Skeletal muscle cell (primary cell): ENCODE measurements at places on chromosomes 3 and 15.
A peak's percentile ranks its signal among the peaks of the same experiment; 100 is the strongest.

GRCh38 chr3:50090984-50091383 is 2.3 kb downstream of the RBM5 start:
- no peak for DNase-seq

DNA sequence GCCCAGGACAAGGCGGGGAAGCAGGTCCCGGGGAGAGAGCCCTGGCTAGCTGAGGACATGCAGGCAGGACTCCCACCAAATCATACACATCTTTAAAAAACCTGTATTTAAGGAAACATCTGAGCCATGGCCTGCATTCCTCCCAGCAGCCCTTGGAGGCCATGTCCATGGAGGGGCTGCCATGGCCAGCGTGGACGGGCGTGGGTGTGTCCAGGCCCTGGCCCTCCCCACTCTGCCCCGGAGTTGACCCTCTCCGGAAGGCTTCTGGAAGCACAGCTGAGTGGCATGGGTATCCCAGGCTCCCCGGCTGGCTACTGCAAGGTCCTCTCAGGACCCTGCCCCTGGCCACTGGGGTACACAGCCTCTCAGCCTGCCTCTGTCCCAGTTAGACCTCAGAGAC is 149.8 kb downstream of the NSMCE3 start:
- no peak for DNase-seq

GRCh38 chr3:45145223-45145622 is 955 bp downstream of the CDCP1 start:
- DNase-seq = no peak

DNA sequence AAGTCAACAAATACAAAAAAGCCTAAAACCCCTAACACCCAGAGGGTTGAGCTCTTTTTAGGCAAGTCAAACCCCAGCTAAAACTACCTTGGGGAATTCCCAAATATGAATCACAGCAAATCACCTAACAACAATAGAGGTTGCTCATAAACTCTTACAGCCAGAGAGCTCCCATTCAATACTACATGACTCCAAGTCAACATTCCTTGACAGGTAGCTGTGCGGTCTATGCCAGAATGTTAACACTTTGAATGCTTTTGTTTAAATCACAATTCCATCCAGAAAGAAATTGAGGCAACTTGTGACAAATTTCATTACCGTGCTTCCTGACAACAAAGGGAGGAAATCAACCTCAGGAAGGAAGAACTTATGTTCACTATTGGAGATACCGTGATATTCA is 7.5 kb upstream of the UACA start:
- DNase-seq = no peak

DNA sequence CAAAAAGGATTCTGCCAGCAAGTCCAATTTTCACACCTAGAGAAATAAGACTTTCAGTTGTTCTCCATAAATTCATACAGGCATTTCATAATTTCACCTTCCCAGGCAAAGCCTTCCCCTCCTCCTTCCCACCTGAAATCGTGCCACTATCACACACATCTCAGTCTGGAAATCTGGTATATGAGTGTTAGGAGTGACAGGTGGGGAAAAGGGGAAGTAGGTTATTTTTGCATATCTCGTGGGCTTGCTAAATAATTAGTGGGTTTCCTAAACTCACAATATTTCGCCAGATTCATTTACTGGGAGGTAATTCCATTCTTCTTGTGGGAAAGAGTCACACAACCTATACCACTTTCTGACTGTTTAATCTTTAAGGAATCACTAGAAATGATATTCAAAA is 7.4 kb downstream of the ALDH1A2 start:
- no peak for DNase-seq

- no peak for DNase-seq
Measured at GRCh38 chr3:33016846-33017405, 65.5 kb downstream of the CCR4 start.

DNA sequence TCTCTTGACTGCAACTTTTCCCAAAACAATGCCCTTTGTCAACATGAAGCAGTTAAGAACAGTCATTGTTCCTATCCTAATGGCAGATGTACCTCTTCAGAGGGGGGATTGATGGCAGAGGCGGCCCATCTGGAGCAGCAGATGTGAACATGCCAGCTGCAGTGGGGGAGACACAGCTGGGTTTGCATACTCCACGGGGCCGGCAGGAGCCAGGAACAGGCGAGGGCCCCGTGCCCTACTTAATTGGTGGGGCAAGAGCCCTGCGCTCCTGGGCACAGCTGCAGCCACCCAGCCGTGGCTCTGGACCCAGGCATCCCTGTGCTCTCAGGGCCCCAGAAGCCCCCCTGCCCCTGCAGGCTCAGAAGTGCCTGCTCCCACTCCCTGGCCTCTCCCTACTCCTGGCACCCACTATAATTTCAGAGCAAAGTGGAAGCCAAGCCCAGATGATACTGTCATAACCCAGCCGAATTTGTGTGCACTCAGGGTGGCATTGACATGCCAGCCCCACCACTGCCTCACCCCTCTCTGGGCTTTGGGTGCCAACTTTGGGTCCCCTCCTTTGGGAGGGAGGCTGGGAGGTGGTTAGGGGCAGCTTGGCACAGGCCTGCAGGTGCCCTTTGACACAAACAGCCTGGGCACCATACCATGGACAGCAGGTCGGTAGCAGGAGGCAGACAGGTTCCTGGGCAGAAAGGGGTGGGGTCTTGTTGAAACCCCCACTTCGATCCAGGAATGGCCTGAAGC is 34.6 kb downstream of the ROPN1B start:
- DNase-seq = no peak

DNA sequence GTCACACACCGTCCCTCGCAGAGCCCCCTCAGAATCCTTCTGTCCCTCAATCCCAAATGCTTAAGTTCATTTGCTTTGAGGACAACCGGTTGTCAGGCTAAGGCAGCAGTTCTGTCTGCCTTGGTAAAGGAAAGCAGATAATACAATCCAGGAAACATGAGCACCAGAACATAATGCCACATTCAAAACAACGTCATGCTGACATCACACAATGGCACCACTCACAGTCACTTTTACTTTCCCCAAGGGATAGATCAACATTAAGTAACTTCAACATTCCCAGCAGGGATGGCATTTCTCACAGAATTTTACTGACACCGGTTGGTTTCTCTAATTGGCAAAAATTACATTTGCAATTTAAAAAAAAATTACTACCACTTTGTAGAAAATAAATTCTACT is 74.6 kb upstream of the PSMD6 start:
- DNase-seq = no peak

GRCh38 chr3:134328147-134328591 is 46.1 kb downstream of the AMOTL2 start:
- peak; percentile 79 for DNase-seq

GRCh38 chr15:71237456-71238188 is 122.4 kb downstream of the THSD4 start:
- DNase-seq = peak; percentile 95

GRCh38 chr3:159608311-159608710 is 380.3 kb upstream of the IL12A start:
- no peak for DNase-seq

- no peak for DNase-seq
Measured at GRCh38 chr3:123406598-123406997, 42.3 kb downstream of the ADCY5 start.

DNA sequence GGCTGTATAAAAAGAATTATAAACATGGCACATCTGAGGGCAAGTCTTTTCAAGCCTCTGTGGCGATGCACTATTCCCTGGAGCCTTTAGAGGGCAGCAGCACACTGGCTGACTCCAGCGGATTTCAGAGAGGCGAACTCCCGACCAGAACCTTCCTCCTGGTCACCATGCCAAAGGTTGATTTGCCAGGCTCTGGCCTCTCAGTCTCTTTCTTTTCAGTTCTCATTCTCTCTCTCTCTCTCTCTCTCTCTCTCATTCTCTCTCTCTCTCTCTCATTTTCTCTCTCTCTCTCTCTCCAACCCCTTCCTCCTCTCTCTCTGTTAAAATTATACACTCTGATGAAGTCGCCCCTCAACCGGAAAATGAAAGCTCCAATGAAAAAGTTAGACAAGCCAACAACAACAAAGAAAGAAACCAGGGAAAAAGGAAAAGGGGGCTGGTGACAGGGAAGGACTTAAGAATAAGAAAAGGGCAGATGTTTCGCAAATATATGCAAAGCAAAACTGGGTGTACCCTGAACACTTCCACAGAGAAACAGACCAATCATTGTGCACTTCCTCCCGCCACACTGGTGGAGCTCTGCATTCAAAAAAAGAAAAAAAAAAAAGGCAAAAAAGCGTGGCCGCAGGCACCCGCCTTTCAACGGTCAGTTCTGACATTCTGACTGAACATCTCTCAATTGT is 90.2 kb downstream of the TIGIT start:
- peak; percentile 56 for DNase-seq

DNA sequence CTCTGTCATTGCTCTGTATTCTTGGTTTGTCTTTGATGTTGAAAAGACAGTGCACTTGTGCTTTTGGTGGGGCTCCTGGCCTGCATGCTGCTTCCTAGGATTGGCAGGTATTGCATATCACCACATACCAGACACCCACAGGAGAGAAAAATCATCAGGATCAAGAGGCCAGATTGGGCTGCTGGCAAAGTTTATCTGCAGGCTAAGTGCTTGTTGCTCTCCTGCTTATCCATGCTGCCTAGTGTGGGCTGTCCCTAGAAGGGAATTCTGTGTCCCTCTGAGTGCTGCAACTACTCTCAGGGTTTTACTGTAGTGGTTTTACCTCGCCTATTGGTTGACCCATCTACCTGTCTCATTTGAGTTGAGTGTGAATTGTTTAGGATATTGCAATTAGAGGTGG is 833 bp upstream of the SLC22A13 start:
- no peak for DNase-seq

GRCh38 chr3:133442518-133442917 is 42.7 kb downstream of the BFSP2 start:
- no peak for DNase-seq

- DNase-seq = no peak
Measured at GRCh38 chr15:78340231-78341056, at the start of gene CRABP1. Gene CRABP1, plus strand, starts transcription at chr15:78340353. Its CDS starts 76 bp downstream, at chr15:78340429.

- DNase-seq = no peak
Measured at GRCh38 chr3:139676632-139677387, 962 bp downstream of the NMNAT3 start.

- DNase-seq = no peak
Measured at GRCh38 chr3:117054556-117054955, 345.0 kb downstream of the TUSC7 start.

DNA sequence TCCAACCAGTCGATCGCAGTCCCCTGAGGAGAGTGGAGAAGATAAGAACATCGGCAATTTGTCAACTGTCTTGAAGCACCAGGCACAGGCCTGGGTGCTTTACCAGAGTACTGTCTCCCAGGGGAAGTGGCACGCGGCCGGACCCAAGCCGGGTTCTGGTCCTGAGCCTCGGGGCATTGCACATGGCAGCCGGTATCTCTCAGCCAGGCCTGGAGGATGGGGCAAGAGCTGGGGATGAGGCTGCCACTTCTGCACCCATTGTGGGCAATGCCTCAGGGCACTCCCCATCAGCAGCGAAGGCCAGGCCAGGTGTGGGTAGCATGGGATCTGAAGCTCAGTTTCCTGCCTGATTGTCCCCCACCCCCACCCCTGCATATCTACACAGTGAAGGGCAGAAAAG is 77.5 kb downstream of the ADCY5 start:
- no peak for DNase-seq

- no peak for DNase-seq
Measured at GRCh38 chr3:38112378-38112761, 24.6 kb downstream of the ACAA1 start.

GRCh38 chr15:75625542-75626347 is at the start of gene SNUPN:
Gene SNUPN, minus strand, starts transcription at chr15:75625725. Its CDS starts 4,674 bp downstream, at chr15:75621051.
- DNase-seq = peak; percentile 72

DNA sequence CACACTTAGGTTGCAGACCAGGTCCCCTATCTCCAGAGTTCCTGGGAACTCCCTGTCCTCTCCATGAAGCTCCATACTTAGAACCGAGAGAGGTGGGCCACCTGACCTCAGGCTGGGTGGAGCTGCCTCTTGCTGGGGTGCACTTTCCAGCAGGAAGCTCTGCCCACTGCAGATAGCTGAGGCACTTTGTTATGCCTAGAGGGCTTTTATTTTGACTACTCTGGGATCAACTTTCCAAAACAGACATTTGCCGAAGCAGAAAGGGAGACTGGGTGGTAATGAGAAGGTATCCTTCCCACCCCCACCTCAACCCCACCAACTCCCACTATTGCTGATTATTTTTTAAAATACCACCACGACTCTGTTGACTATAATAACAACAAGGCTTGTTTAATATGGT is 54.7 kb downstream of the CLDN11 start:
- DNase-seq = no peak

DNA sequence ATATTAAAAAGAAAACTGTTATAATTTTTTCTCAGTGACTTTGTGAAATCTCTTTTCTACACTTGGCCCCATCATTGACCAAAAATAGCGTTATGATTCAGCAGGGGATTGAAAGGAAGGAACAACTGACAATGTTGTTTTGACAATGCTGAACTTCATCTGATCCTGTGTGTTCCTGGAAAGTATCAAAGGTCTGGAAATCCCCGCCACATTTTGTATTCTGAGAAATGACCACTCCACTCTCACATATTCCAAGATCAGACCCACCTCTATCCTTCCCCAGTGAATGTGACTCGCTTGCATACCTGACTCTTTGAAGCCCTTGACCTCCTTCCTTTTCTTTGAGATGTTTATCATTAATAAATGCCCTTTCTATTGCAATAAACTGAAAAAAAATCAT is 9.7 kb upstream of the RIOX2 start:
- no peak for DNase-seq

- DNase-seq = no peak
Measured at GRCh38 chr3:144831955-144832716, 860.5 kb downstream of the DIPK2A start.

- DNase-seq = no peak
Measured at GRCh38 chr3:107753494-107753893, 230.7 kb downstream of the BBX start.

DNA sequence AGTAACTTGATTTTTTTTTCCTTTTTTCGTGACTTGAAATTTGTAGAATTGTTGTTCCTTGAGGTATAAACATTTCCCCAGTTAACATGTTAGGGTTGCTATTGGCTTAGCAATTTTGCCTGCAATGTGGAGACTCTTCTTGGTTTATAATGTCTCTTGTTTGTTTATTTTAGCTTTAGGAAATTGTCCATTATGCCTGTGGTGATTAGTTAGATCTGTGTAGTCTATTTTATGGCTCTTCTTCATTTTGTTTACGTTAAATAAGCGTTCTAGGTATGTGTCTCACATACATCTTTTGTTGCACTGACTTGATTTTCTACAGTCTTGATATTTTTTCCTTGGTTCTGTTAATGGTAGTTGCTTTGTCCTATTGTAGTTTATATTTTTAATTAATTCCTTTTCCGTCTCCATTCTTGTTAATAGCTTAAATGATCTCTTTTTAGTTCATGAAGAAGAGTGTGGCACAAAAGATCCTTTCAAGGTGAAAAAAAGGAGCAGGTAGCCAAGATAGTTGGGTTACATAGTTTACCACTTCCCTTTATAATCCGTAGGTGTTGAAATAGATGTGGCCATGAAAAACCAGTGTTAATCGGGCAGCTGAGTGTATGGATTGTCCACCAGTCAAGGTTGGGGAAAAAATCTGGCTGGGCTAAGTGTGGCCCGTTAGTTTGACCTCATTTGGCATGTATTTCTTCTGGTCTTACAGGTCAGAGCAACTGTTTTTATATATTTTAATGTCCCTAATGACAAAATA is 12.1 kb downstream of the IQGAP1 start:
- DNase-seq = no peak
